ENCODE measurements at places on chromosomes 5 and 9. TPM values are rescaled to one million over a fixed set of nuclear protein-coding genes. Genes with fewer than 3 reads are reported as not detected.

PAM gene
- 271 TPM for total RNA-seq

CAMK4 gene
- total RNA-seq: 0.28 TPM

KIF27 gene
- total RNA-seq: 4.4 TPM

PCDHA4 gene
- 0.23 TPM for total RNA-seq

CEL gene
- total RNA-seq: 0.17 TPM

NMUR2 gene
- not detected for total RNA-seq

MZB1 gene
- total RNA-seq: not detected

LRRC8A gene
- total RNA-seq: 102 TPM

STKLD1 gene
- total RNA-seq: 1.2 TPM

RGS7BP gene
- 0.17 TPM for total RNA-seq

KIF20A gene
- total RNA-seq: 18.9 TPM

GAPT gene
- not detected for total RNA-seq

FCN2 gene
- total RNA-seq: not detected

CDHR2 gene
- total RNA-seq: under 0.01 TPM

IRGM gene
- not detected for total RNA-seq

NSA2 gene
- 78.1 TPM for total RNA-seq

GPR150 gene
- total RNA-seq: 0.05 TPM

ITK gene
- total RNA-seq: not detected

OCLN gene
- 4.4 TPM for total RNA-seq

TRIM23 gene
- total RNA-seq: 21.4 TPM

All from dermis blood vessel endothelial cell (primary cell).